T47D (cell line): ENCODE measurements at places on chromosomes 4 and X.
A peak's percentile ranks its signal among the peaks of the same experiment; 100 is the strongest.

GRCh38 chrX:100672966-100673365 is 29.0 kb downstream of the SRPX2 start:
- no peak for DNase-seq

GRCh38 chr4:169142391-169142790 is 128.4 kb downstream of the SH3RF1 start:
- no peak for DNase-seq

- no peak for DNase-seq
These were observed 85.3 kb downstream of the ZNF518B start for GRCh38 chr4:10371869-10372471.

DNA sequence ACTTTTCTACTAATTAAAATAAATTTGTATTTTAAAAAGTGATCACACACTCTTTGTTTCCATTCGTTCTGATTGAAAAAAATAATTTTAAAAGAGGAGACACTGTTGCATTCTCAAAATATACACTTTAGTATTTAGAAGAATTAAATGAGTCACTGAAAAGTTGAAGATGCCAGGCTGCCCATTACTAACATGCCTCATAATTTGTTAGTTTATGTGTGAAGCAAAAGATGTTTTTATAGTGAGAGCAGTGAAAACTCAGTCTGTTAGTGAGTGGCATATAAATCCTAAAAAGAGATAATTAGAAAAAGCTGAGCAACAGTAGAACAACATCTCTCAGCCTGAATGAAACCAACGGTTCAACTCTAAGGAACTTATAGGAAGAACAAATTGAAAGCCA is 143.4 kb downstream of the CDS1 start:
- DNase-seq: no peak

DNA sequence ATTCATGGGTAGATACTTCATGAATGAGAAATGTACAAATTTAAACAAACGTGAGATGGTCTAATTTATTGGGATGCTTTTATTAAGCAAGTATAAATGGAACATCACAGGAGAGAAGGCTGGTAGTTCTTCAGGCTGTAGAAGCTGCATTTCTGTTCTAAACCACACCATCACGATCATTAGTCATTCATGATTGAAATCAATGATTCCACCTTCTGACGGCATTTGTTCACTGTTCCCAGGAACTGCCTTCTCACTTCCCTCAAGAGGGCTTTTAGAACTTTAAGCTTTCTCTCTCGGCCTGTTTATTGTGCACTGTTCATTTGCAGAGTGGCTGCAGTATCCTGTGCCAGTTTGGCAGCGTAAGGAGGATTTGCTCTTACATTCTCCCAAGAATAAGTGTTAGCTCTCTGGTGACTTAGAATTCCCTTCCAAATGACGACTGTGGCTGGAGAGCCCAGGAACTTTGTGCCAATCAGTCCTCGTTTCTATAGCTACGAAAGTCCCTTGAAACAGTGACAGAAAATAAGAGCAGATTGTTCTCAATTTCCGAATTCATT is 54.7 kb downstream of the MFAP3L start:
- DNase-seq: no peak

GRCh38 chr4:125770814-125771398 is 456.2 kb downstream of the FAT4 start:
- DNase-seq: no peak

GRCh38 chrX:4382273-4382672 is 668.8 kb upstream of the PRKX start:
- no peak for DNase-seq

GRCh38 chr4:37453281-37453998 is 208.9 kb downstream of the NWD2 start:
- DNase-seq: peak; percentile 34

DNA sequence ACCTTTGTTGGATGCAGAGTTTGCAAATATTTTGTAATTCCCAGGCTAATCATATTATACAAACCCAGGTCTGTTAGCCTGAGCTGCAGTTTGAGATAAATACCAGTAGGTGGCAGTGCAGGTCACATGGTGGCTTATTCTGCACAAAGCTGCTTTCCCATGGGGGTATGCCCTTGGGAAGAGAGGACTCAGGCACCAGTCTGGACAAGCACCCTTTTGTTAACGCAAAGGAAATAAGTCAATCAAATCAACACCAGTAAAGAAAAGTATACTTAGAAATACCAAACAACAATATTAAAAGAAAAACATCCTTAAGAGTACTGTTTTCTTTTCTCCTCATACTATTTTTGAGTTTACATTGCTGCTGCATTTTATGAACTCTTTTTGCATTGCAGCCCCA is 389.0 kb upstream of the ZFP42 start:
- peak; percentile 16 for DNase-seq

GRCh38 chrX:19889582-19890342 is 2.4 kb upstream of the SH3KBP1 start:
- DNase-seq: no peak

DNA sequence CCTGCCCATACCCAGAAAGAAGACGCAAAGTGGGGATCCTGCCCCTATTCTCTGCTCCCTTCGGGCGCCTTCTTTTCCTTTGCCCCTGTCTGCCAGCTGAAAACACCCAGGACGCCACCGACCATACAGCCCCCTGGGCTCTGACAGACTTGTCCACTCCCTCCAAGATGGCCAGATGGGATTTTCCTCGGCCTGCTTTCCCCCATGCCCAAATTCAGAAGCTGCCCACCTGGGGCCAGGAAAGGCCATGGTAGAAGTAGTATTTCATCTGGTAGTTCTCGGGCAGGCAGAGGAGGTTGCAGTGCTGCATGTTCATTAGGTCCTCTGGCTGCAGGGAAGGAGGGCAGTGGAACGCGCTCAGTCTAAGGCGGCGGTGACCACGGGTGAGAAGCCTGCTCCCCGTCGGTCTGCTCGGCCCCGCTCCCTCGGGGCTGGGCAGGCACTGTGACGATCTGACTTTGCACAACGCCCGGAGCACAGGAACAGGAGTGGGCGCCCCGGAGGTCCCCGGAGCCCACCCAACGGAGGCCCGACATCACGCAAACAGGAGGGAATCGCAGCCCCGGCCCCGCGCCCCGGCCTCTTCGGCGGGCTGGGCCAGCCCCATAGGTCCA is 582 bp downstream of the NAA10 start:
- no peak for DNase-seq

GRCh38 chrX:55490974-55491373 is 1.3 kb upstream of the USP51 start:
- DNase-seq: no peak

- no peak for DNase-seq
These were observed 158.2 kb upstream of the DDIT4L start for GRCh38 chr4:100348473-100348872.

GRCh38 chr4:67699603-67700002 is 1.4 kb downstream of the UBA6 start:
- no peak for DNase-seq

GRCh38 chr4:90095000-90095399 is 32.2 kb upstream of the CCSER1 start:
- no peak for DNase-seq

GRCh38 chr4:54572152-54572542 is 85.6 kb upstream of the KIT start:
- no peak for DNase-seq

- DNase-seq: no peak
These were observed 59.6 kb upstream of the TAB3 start for GRCh38 chrX:30948626-30949025.

- no peak for DNase-seq
These were observed 21.5 kb upstream of the CSTF2 start for GRCh38 chrX:100798484-100799214.

- DNase-seq: no peak
These were observed 491.4 kb upstream of the GRID2 start for GRCh38 chr4:91812319-91812718.

DNA sequence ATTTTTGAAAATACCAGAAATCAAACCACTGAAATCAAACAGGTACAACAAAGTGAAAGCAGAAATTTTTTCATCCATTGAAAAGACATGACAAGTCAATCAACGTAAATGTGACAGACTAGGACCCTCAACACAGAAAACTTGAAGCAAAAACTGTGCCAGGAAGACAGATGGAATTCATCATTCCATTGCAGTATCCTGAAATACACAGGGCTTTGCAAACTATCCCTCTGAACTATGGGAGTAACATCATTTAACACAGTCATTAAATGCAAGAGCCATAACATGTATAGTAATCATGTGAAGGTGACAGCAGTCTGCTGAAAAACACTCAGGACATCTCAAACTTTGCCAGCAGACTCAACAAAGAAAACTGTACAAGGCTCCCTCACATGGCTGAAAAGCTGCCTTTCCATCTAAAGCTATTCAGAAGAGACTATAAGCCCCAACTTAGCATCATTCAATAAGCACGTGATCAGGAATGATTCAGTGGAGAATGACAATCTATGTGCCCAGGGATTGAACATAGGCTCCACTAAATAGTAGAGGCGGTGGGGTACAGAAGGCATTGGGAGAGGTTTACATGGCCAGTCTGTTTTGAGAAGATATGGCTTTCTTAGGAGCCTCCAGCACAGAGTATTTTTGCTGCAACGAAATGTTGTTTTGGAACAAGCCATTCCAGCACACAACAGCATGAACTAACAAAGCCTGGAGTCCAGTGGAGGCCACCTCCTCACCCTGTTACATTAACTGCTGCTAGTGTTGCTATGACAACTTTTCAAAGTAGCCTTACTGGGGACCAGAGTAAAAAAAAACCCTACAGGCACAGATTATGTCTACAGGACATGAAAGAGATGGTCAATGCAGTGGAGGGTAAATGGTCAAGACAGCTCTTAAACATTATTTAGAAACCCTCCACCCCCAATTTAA is 274.5 kb upstream of the NOCT start:
- DNase-seq: no peak

GRCh38 chr4:154473497-154473896 is 18.1 kb downstream of the DCHS2 start:
- DNase-seq: no peak

- peak; percentile 36 for DNase-seq
These were observed 113.6 kb upstream of the CBLL2 start for GRCh38 chrX:22159071-22159470.

DNA sequence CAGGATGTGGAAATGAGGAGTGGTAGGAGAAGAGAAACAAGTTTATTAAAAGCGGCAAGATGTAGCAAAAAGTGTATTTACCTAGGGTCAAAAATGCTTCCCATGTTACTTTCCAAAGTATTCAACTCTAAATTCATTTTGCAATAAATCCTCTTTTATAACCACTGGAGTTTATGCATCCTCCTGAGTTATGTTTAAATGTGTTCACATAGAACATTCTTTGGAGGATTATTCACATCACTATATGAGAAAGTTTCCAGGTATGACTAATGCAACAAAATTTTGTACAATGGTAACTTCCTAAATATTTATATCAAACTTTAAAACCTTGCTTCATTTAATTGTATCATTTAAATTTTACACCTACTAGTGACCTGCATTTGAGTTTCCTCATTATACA is 870.6 kb upstream of the SLIT2 start:
- DNase-seq: no peak

DNA sequence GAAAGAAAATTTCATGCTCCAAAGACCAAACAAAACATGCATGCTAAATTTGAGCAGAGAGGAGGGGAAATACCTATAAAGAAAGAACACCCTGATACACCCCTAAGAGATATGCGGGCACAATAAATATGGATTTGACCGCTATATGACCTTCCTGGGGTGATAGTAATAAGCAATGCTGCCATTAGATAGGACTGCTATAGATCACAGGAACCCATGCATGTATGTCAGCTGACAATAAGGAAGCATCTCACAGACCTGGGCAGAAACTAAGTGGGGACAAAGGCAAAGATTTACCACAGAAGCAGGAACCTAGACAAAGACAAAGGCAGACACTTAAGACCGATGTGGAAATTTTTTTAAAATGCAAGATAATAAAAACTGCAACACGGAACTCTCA is 21.3 kb downstream of the ZNF721 start:
- no peak for DNase-seq

GRCh38 chr4:75235359-75235951 is 278.7 kb downstream of the RCHY1 start:
- no peak for DNase-seq

DNA sequence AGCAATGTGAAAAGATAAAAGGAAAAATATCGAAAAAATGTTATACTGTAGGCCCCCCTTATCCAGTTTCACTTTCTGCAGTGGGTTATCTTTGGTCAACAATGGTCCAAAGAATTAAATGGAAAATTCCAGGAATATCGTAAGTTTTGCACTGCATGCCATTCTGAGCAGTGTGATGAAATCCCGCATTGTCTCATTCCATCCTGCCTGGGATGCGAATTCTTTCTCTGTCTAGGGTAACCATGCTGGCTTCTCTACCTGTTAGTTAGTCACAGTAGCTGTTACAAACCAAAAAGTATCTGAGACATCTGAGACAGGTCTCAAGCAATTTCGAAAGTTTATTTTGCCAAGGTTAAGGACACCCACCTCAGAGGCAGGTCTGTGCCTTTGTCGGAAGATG is 170.3 kb downstream of the COX18 start:
- no peak for DNase-seq

DNA sequence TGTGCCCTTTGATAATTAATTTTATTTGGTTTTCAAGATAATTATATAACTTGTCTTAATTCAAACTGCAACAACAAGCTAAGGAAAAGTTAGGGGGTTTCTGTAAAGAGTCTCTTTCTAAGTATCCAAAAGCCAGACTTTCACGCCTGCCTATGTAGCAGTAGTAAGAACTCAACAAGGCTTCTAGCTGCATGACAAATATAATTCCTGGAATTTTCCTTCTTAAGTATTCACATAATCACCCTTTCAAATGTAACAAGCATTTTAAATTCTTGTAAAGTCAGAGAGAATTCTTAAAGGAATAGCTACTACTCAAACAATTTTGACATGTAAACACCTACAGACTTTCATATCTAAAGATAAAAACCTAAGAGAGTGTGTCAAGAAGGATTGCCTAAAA is 189.7 kb upstream of the NDST3 start:
- DNase-seq: no peak

DNA sequence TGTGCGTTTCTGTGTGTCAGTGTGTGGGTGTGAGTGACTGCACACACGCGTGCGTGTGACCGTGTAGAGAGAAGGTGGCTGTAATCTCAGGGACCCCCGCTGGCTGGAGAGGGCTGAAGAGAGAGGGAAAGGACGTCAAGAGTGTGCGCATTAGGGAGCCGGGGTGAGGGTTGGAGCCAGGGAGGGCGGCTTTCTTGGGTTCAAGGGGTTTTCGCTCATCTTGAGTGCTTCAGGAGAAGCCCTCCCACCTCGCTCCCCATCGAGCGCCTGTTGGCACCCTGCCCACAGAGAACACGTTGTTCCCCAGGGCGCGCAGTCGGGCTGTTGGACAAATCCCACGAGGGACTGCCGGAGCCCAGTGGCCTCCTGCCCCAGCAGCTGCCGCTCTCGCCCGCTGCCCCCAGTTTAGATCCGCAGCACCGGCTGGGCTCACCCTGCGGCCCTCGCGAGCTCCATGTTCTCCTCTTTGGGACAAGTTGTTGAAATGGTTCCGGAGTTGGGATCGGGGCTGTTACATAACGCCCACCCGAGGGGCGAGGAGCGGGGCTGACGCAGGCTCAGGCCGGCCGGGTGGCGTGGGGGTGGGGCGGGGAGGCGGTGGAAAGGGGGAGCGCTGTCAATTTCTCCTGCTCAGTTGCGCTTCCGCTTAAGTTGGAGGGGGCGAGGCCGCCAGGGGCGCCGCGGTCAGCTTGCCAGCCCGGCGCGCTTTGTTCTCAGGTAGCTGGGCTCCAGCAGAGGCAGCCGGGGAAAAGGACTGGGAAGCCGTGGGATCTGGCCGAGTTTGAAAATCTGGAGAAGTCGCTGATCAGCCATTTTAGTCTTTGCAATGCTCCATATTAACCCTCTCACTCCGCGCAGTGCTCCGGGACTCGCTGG is 1.6 kb downstream of the GRIA2 start:
- no peak for DNase-seq

GRCh38 chr4:153497988-153498967 is 32.1 kb downstream of the TMEM131L start:
- no peak for DNase-seq

- DNase-seq: no peak
These were observed 101.1 kb downstream of the DCAF12L2 start for GRCh38 chrX:126064901-126065541.
